ENCODE measurements at places on chromosomes 1 and 21.

DNA sequence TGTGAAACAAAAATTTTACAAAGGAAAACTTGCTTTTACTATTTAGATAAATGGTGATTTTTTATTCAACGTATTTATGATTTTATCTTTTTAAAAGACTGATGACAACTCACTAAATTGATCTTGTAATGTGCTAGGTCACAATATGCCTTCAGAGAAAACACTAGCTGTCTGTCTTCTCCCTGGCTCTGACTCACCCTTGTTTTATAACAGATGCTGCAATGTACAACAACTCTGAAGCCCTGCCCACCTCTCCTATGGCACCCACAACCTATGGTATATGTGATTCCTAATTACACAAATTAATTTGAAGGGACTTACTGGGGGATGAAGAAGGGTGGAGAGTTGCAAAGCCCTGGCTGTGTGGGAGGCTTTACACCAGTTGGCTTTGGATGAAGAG is 24.7 kb upstream of the HSD17B7 start:
- no peak for DNase-seq

DNA sequence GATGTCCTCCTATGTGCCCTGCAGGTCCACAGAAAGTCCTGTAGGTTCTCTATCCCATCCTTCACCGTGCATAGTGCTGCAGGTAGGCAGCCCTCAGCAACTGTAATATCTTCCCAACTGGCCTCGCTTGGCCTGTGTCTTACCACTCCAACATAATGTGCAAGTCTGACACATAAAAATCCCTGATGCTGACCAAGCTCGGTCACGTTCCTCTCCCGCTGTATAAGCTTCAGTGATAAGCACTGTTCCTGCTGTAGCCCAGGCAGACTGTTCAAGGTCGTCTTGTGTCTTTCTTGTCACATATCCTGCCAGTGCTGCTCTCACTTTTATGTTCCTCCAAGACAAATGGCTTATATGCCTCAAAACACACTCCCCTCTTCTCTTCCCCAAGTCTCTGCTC is 19.4 kb upstream of the KCNE1 start:
- DNase-seq, result no peak

- no peak for DNase-seq
Measured at GRCh38 chr1:168210312-168210711, 15.5 kb upstream of the SFT2D2 start.

GRCh38 chr1:212294983-212295382 is 9.8 kb downstream of the PPP2R5A start:
- no peak for DNase-seq

GRCh38 chr1:243396876-243397275 is 141.0 kb downstream of the SDCCAG8 start:
- no peak for DNase-seq

DNA sequence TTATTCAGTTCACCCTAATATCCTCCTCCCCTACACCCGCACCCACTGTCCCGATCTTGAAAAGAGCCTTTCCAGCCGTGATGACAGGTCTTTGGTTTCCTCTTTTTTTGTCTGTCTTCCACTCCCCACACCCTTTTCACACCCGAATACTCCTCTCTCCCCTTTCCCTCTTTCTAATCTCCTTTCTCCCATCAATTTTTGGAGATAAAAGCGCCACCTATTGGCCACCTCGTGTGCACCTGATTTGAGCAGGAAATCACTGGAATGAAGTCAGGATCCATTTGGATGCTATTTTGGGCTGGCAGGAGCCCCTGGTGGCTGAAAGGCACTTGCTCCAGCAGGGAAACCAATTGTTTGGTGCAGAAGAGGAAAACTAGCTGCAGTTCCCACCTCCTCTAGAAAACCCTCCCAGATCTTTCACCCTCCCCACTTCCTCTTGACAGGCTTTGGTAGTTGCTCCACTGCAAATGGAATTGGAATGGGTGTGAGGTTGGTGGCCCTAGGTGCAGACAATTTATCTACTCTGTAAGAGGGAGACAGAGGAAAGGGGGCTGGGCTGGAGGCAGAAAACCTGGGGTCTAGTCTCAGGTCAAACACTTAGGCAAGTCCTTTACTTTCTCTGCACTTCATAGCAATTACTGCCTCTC is 8.4 kb downstream of the FOXE3 start:
- DNase-seq, result no peak

GRCh38 chr1:1023700-1024099 is 3.8 kb downstream of the AGRN start:
- no peak for DNase-seq

DNA sequence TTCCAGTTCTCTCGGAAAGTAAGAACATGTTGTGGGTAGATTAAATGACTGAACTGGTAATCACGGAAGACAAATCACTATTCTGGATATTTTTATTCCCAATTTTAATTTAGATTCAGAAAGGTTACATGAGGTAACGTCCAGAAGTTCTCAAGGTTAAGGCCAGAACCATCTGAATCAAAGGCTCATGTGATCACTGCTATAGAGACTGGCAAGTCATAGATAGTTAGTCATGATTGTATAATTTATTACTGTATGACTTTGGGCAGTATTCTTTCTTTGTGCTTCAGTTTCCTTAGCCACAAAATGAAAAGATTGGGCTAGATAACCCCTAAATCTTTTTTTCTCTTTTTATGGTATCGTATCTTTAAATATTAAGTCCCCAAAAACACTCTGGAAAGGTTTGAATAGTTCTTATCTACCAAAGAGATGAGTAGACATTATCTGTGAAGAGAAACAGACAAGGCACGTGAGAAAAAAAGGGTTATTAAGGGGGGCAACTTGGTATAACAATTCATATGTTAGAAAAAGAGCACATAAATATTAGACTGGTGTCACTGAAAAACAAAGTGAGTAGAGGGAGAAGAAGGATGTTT is 241.0 kb downstream of the PTPRC start:
- no peak for DNase-seq

- no peak for DNase-seq
Measured at GRCh38 chr1:65431111-65431705, 10.7 kb downstream of the LEPR start.

DNA sequence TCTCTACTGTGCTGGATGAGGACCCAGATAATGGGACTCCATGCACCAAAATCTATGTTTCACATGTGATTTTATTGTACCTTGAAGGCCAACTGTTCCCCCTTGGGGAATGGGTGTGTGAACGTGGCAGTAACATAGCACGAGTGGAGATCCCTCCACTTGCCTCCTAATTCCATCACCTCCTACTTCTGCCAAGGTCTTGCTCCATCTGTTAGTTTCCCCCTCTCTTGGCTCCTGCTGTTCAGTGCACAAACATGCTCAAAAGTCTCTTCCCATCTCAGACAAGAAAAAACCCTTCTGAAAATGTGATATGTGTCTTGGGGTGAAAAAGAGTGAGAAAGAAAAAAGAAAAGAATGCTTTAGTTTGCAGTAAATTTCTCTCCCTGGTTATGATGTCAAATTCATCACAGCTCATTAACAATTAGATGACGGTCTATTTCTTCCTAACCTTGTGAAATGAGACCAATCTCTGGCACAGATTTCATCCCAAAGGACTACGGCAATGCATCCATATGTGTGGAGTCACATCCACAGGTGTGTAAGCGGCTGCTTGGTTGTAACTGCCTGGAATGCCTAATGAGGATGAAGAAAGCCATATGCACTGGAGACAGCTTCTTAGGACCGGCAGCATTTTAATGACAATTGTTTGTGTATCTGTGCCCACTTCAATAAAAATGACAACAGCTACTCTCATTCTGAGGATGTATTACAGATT is 79.3 kb upstream of the DIRAS3 start:
- no peak for DNase-seq

DNA sequence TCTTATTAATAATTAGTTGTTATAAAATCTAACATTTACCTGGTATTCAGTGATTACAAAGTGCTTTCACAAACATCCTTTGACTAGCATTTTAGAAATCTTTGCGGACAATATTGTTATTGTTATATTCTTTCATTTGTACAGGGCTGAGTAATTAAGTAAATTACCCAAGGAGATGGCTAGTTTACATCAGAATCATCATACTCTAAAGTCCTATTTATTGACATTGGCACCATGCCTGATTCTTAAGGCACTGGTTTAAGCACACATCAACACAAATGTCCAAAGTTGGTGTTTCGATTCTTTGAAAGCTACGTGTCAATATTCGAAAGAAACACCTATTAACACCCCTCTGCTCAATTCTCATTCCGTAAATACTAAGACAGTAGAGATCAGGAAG is 424.6 kb upstream of the CHRM3 start:
- DNase-seq, result no peak

DNA sequence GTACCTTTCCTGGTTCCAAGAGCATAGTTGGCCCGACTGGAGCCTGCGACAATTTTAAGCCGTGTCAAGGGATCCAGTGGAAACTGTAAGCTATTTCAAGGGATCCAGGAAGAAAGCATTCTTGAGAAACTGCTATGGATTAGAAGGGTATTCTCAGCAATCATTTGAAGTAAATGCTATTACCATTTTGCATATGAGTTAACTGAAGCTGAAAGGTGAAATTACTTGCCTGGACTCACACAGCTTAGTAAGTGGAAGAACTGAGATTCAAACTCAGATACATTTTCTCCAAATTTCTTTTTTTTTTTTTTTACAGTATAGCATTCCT is 589 bp downstream of the ZNF684 start:
- no peak for DNase-seq
